ENCODE measurements at places on chromosomes 6 and 20.

- DNase-seq, result no peak
Measured at GRCh38 chr6:57024321-57024720, 22.2 kb upstream of the KIAA1586 start.

DNA sequence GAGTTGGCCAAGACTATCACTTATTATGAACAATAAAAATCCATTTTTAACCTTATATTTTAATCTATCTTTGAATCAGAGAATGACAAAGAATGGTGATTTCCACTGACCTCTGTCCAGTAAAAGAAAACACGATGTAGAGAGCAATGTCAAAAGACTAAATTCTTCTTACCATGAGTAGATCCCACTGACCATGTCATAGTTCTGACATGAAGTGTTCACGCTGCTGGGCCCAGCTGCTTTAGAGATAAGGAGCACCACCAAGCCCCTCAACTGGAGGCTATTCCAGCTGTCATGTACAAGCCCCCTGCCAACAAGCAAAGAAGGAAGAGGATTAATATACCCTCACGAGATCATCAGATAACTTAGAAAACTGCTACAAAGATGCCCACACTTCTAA is 125.3 kb downstream of the PDSS2 start:
- no peak for DNase-seq

- DNase-seq, result peak; percentile 2
Measured at GRCh38 chr6:146650799-146651481, 52.2 kb downstream of the ADGB start.

DNA sequence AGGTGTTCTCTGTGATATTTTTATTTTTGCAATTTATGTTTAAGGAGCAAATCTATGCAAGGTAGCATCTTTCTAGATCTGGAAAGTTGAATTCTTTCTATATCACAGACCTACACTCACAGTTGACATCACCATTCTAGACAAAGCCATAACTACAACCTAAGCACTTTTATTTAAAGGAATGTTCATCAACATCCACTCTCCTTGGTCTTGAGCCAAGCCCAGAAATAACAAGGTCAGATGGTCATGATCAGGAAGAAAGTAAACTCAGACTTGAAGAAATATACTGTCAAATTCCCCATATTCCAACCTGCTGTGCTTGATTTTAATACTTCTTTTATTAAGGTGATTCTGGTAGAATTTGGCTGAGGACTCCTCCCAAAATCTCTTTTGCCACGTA is 32.2 kb downstream of the MMUT start:
- no peak for DNase-seq

DNA sequence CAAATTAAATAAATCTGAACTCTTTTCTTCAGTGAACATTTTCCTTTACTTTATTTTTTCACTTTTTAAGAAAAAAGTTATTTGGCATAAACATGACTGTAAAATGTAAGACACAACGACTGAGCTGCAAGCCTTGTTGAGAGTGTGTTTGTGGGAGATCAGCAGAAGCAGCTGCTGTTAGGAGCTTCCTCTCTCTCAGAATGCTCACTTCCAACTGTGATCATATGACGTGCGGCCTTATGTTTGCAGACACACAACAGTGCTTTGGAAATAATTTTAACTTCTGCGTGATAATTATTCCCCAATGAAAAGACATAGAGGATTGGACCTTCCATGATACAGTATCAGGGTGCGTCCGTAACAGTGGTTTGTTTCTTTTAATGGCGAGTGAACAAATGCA is 104.0 kb downstream of the ARHGAP18 start:
- DNase-seq, result peak; percentile 36
